ENCODE measurements at places on chromosomes 4 and X. TPM values are rescaled to one million over a fixed set of nuclear protein-coding genes. Genes with fewer than 3 reads are reported as not detected.
A peak's percentile ranks its signal among the peaks of the same experiment; 100 is the strongest.

The UGT2A1 gene
- not detected for total RNA-seq

DNA sequence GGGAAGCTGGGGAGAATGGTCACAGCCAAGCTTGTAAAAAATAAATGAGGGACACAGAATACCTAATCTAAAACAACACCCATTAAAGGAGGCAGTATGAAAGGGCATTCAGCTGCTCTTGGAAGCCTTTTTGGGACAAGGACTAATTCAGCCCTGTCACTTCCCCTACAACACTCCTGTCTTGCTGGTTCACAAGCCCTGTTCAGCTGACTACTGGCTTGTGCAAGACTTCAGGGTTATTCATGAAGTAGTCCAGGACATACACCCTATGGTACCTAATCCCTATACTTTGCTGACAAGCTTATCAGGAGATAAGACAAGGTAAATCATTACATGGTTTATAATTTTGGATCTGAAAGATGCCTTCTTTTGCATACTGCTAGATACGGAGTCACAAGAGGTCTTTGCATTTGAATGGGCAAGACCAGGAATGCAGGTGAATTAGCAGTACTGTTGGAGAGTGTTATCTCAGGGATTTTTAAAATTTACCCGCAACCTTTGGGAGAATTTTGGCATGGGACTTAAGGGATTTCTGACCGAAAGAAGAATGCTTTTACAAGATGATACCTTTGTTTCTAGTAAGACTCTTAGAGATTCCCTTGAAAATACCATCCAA lies 103.2 kb upstream of the LANCL3 start:
- no peak for DNase-seq

GRCh38 chr4:152109531-152110509 lies 349.0 kb upstream of the GATB start:
- no peak for DNase-seq

DNA sequence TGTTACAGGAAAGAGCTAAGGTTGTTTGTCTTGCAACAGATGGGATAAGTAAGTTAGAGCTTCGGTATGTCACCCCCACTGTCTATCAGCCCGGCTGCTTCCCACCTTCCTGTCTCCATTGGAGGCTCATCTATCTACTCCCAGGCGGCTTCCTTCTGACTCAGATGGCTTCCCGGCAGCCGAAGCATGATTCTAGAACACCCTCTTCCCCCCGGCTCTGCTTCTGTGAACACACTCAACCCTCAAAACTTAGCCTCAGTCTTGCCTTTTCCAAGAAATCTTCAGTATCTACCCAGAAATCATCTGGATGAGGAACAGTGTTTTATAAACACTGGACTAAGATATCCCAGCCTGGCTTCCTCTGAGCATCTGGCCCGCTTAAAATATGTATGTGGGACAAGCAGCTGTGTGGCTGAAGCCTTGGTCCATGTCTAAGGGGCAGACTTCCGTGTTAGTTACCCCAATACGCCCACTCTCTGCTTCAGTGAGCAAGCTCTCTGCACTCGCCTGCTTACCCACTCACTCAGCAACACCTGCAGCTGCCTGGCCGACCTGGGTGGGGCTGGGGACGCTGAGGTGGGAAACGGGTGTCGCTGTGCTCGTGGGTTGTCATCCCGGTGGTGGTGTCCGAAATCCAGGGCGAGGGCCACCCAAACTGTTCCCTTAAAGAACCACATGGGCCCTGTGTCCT lies 12.0 kb upstream of the SLC2A9 start:
- DNase-seq: no peak

GRCh38 chr4:2333356-2333841 lies 71.5 kb upstream of the MXD4 start:
- no peak for DNase-seq

GRCh38 chrX:87409113-87409841 lies 108.3 kb upstream of the KLHL4 start:
- no peak for DNase-seq

DNA sequence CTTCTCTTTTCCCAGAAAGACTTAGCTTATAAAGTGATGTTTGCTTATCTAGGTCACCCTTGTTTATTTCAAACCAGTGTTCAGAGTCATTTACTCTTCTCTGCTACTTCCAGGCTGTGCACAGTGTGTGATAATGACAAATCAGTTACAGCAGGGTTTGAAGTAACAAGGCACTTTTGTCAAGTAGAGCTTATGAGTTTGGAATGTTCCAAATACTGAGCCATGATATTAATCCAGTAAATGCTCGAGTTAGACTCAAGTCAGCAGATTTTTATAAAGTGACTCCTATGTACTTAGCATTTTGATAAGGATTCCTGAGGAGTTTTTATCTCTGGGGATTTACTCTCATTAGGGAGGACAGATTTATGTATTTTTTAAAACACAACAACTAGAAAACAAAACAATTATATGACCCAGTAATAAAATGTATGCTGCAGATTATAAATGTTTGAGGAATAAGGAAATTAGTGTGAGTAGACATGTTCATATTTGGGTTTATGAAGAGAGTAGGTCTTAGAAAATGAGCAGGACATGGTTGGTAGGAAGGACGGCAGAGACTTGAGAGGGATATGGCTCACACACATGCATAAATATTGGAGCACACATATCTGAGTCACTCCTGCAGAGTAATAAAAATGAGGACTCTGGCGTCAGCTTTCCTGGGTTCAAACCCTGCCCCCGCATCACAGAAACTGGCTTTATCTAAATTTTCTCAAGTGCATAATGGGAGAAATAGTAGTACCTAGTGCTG lies 271.2 kb downstream of the FBXO8 start:
- DNase-seq: no peak

- peak; percentile 5 for DNase-seq
Observed at GRCh38 chrX:143580266-143580665, 55.6 kb downstream of the SLITRK4 start.

DNA sequence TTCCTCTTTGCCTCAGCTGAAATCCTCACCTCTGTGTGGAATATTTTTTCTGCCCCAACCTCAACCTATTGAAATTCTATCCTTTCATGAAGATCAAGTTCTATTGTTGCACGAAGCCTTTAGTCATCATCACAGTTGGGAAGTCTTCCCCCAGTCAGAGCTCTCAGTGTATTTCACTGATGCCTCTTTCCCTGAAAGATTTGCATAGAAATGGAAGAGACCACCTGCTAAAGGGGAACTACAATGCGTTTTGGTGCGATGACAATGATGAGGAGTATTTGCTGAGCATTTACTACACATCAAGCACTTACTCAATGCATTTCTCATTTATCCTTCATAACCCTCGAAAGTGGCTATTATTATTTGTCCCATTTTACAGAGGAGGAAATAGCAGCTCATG lies 151.2 kb upstream of the KLF3 start:
- no peak for DNase-seq

- DNase-seq: no peak
Observed at GRCh38 chr4:151627491-151627890, 133.3 kb downstream of the GATB start.

All from OCI-LY7 (cell line).